ENCODE measurements at places on chromosomes 13 and 19.

GRCh38 chr13:31054632-31055031 lies 107.1 kb downstream of the HSPH1 start:
- DNase-seq = no peak

GRCh38 chr19:49442771-49443365 lies 1.5 kb upstream of the SLC17A7 start:
- peak; percentile 64 for DNase-seq

DNA sequence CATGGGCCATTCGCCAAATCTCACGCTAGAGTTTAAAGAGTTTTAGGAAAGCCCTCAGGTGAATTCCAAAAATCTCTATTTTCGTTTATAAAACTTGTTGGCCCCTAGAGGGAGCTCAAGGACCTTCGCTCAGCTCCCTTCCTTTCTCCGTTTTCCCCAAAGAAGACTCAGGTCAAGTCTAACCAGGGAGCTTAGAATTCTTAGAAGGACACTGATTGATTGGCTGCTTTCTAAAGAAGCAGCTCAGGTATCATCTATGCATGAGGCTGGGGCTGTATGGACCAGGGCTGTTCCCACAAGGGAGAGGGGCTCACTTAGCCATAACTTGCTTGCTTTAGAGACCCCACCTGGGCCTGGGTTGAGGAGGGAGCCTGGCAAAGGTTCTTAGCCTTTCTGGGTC lies 20.5 kb downstream of the DZIP1 start:
- peak; percentile 72 for DNase-seq

- no peak for DNase-seq
Observed at GRCh38 chr13:44287958-44288357, 85.7 kb upstream of the SERP2 start.

GRCh38 chr13:80444240-80445015 lies 103.5 kb upstream of the SPRY2 start:
- peak; percentile 76 for DNase-seq

DNA sequence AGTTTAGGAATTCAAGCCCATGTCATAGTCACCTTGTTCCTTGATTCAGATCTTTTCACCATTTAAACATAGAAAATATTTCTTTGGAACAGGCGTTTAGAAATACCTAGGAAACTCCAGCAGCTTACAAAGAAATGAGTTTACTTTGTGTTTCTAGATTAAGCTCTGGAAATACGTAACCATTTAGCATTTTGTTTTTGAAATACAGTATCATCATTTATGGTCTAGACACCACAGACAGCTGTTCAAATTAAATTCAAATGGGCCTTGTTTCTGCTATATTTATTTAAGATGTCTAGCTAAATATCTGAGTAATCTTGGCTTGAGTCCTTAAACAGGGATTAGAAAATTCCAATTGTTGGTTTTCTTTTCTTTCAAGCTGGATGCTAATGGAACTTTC lies 228.5 kb downstream of the NDFIP2 start:
- no peak for DNase-seq

- no peak for DNase-seq
Observed at GRCh38 chr13:33519561-33520467, 234.3 kb upstream of the STARD13 start.

DNA sequence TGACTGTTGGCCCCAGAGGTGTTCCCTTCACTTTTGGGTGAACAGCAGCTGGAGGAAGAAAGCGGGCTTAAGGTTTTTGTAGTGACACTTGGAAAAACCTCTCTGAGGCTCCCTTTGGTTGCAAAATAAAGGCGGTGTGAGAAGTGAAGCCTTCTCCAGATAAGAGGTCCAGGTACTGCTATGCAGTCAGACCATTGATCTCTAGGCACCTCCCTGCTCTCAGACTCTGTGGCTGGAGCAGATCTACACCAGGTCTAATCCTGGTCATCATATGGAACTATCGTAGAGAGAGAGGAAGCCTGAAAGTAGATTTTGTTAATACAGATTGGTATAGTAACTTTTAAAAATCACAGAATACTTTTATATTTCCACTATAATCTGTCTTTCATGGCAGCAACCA lies 47.5 kb downstream of the MBNL2 start:
- DNase-seq = no peak

GRCh38 chr13:27309967-27310598 lies 39.5 kb downstream of the RASL11A start:
- DNase-seq = no peak

DNA sequence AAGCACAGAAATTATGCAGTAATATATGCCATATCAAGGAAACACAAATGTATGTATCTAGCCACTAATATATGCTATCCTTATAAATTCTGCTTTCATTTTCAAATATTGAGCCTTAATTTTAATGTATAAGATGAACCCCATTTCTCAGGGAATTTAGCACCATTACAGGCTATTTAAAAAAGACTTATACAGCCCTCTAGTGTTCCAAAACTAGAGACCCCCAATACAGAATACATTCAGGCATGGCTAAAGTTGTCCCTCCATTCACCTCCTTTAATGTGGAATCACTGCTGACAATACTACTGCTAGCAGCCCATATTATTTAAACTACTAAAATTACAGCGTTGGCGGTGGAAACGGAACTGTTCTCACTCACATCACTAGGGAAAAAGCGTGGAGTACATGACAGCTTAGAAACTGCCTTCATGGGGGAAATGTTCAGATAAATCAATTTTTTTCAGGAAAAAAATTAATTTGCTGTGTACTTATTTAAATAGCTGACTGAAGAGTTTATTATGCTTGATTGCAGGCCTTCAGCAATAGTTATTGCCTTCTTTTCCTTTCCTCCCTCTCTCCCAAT lies 541.0 kb downstream of the PCDH9 start:
- DNase-seq = no peak

DNA sequence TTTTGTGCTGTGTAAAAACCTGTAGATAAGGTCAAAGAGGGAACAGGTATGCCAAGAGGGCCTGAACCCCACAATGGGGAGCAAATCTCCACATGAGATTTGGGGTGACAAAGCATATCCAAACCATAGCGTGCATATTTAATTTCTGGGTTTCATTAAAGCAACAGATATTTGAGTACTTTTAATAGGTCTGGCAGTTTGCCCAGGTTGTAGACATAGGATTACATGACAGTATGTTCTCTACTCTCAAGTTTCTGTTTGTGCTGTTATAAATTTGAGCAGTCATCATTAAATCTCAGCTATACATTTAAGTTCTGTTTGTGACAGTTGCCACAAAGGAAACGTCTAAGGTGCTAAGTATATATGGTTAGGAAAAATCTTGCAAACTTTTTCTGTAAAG lies 236.4 kb downstream of the ATP8A2 start:
- no peak for DNase-seq

GRCh38 chr19:13965926-13966683 lies 13.8 kb downstream of the DCAF15 start:
- DNase-seq = no peak

GRCh38 chr13:37656247-37656940 lies 57.8 kb upstream of the POSTN start:
- no peak for DNase-seq
